Endothelial cell of umbilical vein (primary cell): ENCODE measurements at places on chromosomes 12 and 14. TPM values are rescaled to one million over a fixed set of nuclear protein-coding genes. Genes with fewer than 3 reads are reported as not detected.

The ADAMTS20 gene
- not detected in 2 replicates for total RNA-seq

The GLI1 gene
- total RNA-seq = 0.29 and 1.1 TPM in 2 replicates

The KLHL33 gene
- 0.07 TPM in 1 of 2 replicates, not detected in the other for total RNA-seq

The DNAH10 gene
- 0.31 TPM in 1 of 2 replicates, not detected in the other for total RNA-seq

The C12orf60 gene
- total RNA-seq = 1.1 and 1.3 TPM in 2 replicates

The CLEC7A gene
- total RNA-seq = not detected in 2 replicates

The RGS6 gene
- total RNA-seq = not detected in 2 replicates

The LALBA gene
- total RNA-seq = not detected in 2 replicates

The ATXN7L3B gene
- total RNA-seq = 25.0 and 25.9 TPM in 2 replicates

The TPPP2 gene
- not detected in 2 replicates for total RNA-seq

The FAM181A gene
- not detected in 2 replicates for total RNA-seq

The GPR84 gene
- not detected in 2 replicates for total RNA-seq

The HOXC6 gene
- total RNA-seq = 0.51 and 0.58 TPM in 2 replicates

The PPP1R36 gene
- 0.51 and 0.60 TPM in 2 replicates for total RNA-seq

DNA sequence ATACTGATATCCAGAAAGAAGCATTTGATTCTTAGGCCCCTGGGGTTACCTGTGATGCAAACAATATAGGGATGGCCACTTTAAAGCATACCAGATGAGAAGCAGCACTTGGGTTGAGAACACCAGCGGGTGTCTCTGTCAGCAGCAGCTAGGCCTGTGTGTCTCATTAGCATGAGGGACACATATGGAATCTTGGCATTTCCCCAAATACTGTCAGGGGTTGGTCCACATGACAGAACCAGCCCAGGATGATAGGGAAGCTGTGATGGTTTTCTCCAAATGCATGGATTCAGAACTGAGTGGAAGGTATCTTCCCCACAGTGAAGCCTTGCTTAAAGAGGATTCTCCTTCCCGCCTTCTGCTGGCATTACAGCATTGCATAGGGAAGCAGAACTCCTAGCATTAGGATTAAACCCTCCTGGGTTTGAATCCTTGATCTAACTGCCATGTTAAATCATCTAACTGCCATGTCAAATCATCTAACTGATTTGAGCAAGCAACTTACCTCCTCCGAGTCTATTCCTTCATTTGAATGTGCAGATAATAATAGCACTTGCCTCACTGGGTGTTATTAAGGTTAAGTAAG, 111.5 kb upstream of the WSCD2 start:
- H3K4me1 ChIP-seq = no peaks in the 10 kb centered on the region
- no peaks in the 10 kb centered on the region for H3K27me3 ChIP-seq
- no peaks in the 10 kb centered on the region for H3K36me3 ChIP-seq
- no peak overlapping the region for H3K27ac ChIP-seq
- H3K4me3 ChIP-seq = no peak overlapping the region

- H3K27me3 ChIP-seq = no peaks in the 10 kb centered on the region
- no peak overlapping the region for H3K4me3 ChIP-seq
- DNase-seq = no peak
- H3K27ac ChIP-seq = no peak overlapping the region
These were observed 108.6 kb upstream of the TTC7B start for GRCh38 chr14:90924621-90925340.

DNA sequence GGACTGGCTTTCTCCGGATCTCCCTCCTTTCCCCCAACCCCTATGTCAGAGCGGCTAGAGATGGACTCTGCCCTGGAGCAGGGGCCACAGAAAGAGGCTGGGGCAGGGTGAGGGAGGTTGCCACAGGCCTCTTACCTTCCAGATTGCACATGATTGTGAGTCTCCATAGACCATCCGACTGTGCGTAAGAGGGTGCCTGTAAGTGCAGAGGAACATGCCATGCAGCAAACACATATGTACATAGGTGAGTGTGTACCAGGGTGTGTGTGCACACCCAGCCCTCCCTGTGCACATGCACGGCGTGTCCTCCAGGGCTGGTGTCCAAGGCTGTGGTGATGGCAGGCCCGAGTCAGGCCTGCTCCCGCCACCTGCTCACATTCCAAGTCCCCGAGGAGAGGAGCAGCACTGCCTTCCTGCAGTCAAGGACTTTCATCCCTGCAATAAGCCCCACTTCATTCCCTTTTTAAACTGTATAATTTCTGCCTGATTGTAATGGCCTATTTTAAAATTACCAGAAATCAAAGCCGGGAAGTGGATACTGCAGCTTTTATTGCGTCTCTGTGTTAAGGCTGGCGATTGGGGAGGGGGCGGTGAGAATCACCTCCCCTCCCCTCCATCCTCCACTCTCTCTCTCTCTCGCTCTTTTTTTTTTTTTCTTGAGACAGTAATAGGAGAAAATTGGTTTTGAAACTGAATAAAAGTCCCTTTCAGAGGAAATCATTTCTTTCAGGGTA, 28.5 kb downstream of the FAM222A start:
- no peaks in the 10 kb centered on the region for H3K27me3 ChIP-seq
- H3K36me3 ChIP-seq = no peaks in the 10 kb centered on the region
- no peak overlapping the region for H3K4me3 ChIP-seq
- H3K27ac ChIP-seq = no peak overlapping the region
- peaks cover 8% of the 10 kb centered on the region for H3K4me1 ChIP-seq

GRCh38 chr14:80456209-80456608, 244.9 kb upstream of the DIO2 start:
- no peak overlapping the region for H3K4me3 ChIP-seq
- H3K27ac ChIP-seq = no peak overlapping the region
- H3K27me3 ChIP-seq = no peaks in the 10 kb centered on the region
- no peak for DNase-seq

GRCh38 chr12:99053616-99054362, 408.7 kb downstream of the APAF1 start:
- no peaks in the 10 kb centered on the region for H3K4me1 ChIP-seq
- no peak overlapping the region for H3K4me3 ChIP-seq
- no peaks in the 10 kb centered on the region for H3K36me3 ChIP-seq
- DNase-seq = no peak

GRCh38 chr12:15756822-15757221, 32.4 kb downstream of the EPS8 start:
- H3K4me3 ChIP-seq = no peak overlapping the region
- H3K36me3 ChIP-seq = no peaks in the 10 kb centered on the region
- no peak overlapping the region for H3K27ac ChIP-seq
- peaks cover 6% of the 10 kb centered on the region for H3K4me1 ChIP-seq
- no peak for DNase-seq
- H3K27me3 ChIP-seq = no peaks in the 10 kb centered on the region

DNA sequence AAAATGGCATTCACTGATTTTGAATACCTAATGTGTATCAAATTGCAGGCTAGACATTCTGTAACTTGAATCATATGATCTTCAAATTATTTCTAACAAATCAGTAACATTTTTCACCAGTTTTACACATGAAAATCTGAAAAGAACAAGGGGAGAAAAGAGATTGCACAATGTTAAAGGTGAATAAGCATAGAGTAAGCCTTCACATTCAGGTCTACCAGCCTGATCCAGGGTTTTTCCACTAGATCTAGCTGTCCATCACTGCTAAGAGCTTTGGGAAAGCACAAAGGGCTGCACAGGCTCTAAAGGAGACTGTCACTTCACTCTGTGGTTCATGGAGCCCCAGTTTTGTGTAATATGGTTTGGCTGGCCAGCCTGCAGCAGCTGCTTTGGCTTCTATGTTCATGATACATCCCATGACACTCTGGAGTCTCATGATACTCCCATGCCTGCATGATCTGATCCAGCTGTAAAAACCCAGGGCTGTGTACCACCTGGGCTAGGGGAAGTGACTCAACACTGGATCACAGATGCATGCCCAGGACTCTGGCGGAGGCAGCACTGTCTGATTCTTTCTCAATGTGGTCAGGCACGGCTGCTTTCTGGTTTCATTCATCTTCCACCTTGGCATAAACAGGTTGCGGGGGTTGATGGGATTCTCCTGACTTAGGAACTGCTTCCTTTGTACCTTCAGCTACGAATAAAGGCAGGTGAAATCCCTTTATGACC, 859.7 kb downstream of the GALC start:
- DNase-seq = no peak
- H3K36me3 ChIP-seq = no peaks in the 10 kb centered on the region
- H3K4me1 ChIP-seq = no peaks in the 10 kb centered on the region
- H3K4me3 ChIP-seq = no peak overlapping the region
- no peaks in the 10 kb centered on the region for H3K27me3 ChIP-seq
- H3K27ac ChIP-seq = no peak overlapping the region

- DNase-seq = no peak
- no peaks in the 10 kb centered on the region for H3K36me3 ChIP-seq
- H3K4me3 ChIP-seq = no peak overlapping the region
- H3K27ac ChIP-seq = no peak overlapping the region
- H3K27me3 ChIP-seq = no peaks in the 10 kb centered on the region
These were observed 28.9 kb downstream of the ESR2 start for GRCh38 chr14:64265222-64265621.

- no peaks in the 10 kb centered on the region for H3K36me3 ChIP-seq
- H3K4me3 ChIP-seq = no peak overlapping the region
These were observed 59.0 kb upstream of the ANP32D start for GRCh38 chr12:48413388-48413787.

- H3K36me3 ChIP-seq = no peaks in the 10 kb centered on the region
- peak; percentile 50 for DNase-seq
- H3K27ac ChIP-seq = no peak overlapping the region
- H3K4me3 ChIP-seq = no peak overlapping the region
- H3K27me3 ChIP-seq = no peaks in the 10 kb centered on the region
These were observed 179.2 kb downstream of the DUSP6 start for GRCh38 chr12:89173096-89173495.

DNA sequence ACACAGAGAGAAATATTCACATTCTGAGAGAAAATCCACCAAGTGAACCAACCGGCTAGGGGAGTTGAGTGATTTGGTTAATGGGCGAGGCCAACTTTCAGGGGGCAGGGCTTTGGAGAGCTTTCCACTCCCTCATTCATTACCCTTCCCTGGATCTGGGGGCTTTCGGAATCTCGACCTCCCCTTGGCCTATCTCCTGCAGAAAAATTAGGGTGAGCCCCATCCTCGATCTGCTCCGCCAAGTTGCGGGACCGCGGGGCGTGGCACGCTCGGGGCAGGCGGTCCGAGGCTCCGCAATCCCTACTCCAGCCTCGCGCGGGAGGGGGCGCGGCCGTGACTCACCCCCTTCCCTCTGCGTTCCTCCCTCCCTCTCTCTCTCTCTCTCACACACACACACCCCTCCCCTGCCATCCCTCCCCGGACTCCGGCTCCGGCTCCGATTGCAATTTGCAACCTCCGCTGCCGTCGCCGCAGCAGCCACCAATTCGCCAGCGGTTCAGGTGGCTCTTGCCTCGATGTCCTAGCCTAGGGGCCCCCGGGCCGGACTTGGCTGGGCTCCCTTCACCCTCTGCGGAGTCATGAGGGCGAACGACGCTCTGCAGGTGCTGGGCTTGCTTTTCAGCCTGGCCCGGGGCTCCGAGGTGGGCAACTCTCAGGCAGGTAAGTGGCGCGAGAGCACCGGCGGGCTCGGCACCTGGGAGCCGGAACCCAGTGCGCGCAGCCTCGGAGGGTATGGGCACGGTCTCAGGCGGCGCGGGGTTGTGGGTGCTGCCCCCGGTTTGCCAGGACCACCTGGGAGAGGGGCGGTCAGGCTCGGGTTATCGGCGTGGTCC, at the start of gene ERBB3:
Gene ERBB3 (plus strand): TSS at position 443 of the 833 bp plus-strand sequence. CDS start 136 bp downstream, at position 579.
- H3K27me3 ChIP-seq = peaks cover 2% of the 10 kb centered on the region
- peaks cover 8% of the 10 kb centered on the region for H3K4me1 ChIP-seq
- no peak within 1 kb of the TSS for H3K27ac ChIP-seq
- peak within 1 kb of the TSS; percentile 31 for H3K4me3 ChIP-seq
- DNase-seq = peak; percentile 77

- no peaks in the 10 kb centered on the region for H3K27me3 ChIP-seq
- no peaks in the 10 kb centered on the region for H3K4me1 ChIP-seq
- H3K4me3 ChIP-seq = no peak overlapping the region
- H3K36me3 ChIP-seq = no peaks in the 10 kb centered on the region
These were observed 37.6 kb downstream of the RTL1 start for GRCh38 chr14:100865682-100866591.

DNA sequence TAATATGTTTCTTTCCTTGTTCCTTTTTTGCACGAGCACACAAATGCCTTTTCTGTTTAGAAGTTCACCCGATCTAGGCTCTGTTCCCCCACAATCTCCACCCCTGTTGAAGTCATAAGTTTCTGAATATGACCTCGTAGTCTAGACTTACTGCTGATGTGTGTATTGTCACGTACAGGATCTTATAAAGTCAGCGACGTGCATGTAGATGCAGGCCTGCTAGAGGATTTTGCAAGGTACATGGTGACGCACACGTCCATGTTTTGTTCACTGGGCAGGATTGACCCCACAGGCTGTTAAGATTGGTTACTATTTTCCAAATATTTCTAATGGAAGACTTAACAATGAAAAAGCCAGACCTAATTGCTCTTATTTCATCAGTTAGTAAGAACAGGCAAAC, 46.2 kb upstream of the CCDC91 start:
- H3K36me3 ChIP-seq = no peaks in the 10 kb centered on the region
- H3K27me3 ChIP-seq = no peaks in the 10 kb centered on the region
- H3K4me3 ChIP-seq = no peak overlapping the region
- no peaks in the 10 kb centered on the region for H3K4me1 ChIP-seq
- DNase-seq = no peak

- H3K36me3 ChIP-seq = no peaks in the 10 kb centered on the region
- no peak overlapping the region for H3K27ac ChIP-seq
- no peaks in the 10 kb centered on the region for H3K27me3 ChIP-seq
- no peak for DNase-seq
- H3K4me3 ChIP-seq = no peak overlapping the region
These were observed 45.4 kb downstream of the SRGAP1 start for GRCh38 chr12:63889721-63890509.

- peaks cover 14% of the 10 kb centered on the region for H3K4me1 ChIP-seq
- H3K4me3 ChIP-seq = no peak overlapping the region
- no peak overlapping the region for H3K27ac ChIP-seq
- no peaks in the 10 kb centered on the region for H3K27me3 ChIP-seq
- DNase-seq = no peak
These were observed 9.6 kb downstream of the CNOT2 start for GRCh38 chr12:70252832-70253231.
